Erythroblast (primary cell): ENCODE measurements at places on chromosomes 5 and 9.

GRCh38 chr5:58353992-58354391 lies 105.9 kb downstream of the PLK2 start:
- DNase-seq = no peak

DNA sequence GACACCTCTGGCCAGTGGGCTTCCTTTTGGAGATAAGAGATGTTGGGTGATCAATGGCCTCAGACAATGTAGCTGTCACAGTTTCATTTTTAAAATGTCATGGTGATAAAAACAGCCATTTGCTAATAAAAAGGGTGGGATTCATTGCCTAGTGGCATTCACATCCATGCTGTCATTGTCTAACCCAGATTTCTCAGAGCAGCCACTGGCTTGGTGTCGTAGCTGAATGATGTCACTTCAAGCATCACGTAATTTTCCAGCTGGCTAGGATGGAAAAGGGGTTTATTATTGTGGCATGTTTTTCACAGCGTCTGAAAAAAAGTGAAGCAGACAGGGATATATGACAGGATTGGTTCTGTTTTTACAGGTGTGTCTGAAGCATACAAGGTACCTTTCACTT lies 184.7 kb downstream of the AOPEP start:
- DNase-seq = no peak

DNA sequence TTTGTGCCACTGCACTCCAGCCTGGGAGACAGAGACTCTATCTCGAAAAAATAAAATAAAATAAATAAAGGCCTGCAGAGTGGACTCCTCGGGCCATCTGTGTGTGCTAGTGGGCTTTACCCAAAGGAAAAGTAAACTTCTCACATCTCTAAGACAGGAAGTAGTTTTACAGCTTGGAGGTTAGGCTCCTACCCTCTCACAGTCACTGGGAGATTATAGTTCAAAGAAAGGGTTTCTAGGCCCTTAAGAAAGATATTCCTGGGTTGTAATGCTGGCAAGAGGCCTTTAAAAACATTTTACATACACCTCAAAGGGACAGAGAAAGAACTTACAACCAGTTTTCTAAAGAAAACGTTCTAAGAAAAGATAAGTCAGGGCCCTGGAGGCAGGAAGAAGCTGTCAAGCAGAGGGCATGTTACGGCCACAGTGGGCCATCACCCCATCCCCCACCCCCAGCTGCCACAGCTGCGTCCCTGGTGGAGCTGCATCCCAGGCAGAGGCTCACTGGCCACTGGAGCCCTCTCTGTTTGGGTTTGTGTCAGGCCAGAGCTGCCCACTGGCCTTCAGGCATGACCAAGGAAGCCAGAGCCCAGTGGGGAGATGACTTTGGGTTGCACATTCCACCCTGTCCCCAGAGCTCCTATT lies 78.1 kb upstream of the CDK20 start:
- DNase-seq = no peak

GRCh38 chr5:19685473-19685872 lies 302.5 kb downstream of the CDH18 start:
- DNase-seq = no peak

DNA sequence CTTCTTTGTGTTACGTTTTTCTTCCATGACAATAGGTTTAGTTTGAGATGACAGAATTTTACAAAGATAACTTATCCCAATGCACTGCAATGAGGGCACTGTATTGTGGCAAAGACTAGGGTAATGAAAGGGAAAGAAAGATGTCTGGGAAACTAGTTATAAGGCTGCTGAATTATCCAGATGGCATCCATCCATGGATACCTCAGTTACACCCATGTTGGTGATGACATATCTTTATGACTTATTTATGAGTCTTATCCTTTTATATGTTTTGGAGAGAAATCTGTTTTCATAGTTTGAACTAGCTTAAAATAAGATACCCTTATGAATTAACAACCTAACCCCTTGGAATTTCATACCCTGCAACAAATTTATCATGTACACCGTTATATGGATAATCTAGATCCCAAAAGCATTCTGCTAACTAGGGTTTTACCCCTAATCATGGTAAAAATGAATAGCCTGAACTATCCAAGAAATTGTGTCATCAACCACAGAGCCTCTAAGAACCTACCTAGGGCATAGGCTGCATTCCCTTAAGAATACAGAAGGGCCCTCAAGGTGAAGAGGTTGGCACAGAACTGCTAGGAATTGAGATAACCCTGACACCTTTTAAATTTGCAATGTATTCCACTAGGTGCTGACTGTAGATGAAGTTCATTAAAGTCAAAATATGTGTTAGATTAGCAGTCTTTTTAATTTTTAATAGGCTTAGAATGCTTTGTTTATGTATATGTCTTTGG lies 49.5 kb upstream of the RORB start:
- DNase-seq = no peak

DNA sequence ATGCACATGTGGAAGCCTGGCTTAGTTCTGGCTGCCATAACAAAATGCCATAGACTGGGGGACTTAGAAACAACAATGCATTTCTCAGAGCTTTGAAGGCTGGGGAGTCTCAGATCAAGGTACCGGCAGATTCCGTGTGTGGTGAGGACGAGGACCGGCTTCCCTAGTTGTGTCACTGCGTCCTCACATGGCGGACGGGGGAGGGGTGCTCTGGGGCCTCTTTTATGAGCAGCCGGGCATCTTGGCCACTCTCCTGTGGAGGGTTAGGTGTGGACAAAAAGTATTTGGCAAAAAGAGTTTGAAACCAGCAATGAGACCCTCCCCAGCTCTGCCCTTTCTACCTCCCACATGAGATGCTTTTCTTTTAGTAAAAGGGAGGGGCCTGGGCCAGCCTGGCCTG lies 118.5 kb upstream of the LPCAT1 start:
- DNase-seq = no peak

- no peak for DNase-seq
Observed at GRCh38 chr5:133340002-133340755, 272.2 kb downstream of the FSTL4 start.

DNA sequence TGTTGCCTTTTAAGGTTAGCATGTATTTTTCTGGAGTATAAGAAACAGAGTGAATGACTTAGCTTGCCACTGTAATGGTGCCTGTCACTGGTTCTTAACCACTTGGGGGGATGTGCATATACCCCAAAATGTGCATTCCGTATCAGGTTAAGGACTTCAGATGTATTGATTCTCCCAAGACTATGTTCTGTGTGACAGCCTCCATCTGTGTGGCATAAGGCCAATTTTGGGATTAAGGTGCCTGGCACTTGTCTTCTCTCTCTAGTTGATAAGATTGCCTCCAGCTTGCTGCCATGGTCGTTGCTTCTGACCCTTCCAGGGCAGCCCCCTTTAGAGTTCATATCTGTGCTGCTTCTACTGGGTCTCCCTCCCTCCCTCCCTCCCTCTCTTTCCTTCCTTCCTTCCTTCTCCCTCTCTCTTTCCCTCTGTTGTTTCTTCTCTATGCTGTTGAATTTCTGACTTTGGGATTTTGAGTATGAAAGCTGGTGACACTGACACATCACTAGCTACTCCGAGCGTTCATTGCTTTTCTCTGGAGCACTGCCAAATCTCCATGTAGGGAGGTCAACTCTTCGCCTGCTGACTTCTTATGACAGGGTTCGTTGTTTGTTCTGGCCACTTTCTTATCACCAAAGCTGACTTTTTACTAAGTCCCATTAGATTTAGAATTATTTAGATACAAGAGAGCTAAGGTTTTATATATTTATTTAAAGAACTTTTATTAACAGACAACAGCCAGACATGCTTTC lies 31.0 kb downstream of the TNFAIP8 start:
- peak; percentile 73 for DNase-seq

GRCh38 chr9:30140407-30140806 lies 2244.0 kb upstream of the ACO1 start:
- no peak for DNase-seq

DNA sequence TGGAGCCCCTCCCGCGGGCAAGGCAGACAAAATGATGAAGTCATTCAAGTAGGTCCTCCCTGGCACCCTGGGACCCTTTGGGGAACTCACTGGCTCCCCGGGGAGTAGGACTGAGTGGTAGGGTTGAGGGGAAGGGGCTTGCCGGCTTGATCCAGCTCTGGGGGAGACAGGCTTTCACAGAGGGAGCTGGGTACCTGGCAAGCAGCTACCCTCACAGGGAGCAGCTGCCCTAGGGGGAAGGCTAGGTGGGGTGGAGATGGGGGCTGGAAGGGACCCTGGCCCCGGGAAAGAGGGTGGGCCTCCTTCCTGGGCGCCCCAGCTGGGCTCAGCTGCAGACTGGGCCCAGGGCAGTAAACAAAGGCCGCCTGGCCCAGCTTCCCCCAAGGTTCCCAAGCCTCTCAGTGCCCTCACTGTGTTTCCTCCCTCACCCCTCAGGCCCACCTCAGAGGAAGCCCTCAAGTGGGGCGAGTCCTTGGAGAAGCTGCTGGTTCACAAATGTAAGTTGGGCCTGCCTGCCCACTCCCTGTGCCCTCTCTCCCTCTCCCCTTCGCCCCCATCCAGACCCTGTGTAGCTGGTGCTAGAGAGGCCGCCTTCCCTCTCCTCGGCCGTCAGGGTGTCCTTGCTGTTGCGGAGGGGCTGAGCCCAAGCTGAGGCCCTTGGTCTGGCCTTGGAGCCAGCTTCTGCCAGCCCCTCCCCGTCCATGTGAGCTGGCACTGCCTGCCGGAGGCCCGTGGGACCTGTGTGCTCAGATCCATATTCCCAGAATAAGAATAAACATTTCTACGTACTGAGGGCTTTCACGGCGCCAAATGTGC lies 131.2 kb downstream of the RGS3 start:
- no peak for DNase-seq

DNA sequence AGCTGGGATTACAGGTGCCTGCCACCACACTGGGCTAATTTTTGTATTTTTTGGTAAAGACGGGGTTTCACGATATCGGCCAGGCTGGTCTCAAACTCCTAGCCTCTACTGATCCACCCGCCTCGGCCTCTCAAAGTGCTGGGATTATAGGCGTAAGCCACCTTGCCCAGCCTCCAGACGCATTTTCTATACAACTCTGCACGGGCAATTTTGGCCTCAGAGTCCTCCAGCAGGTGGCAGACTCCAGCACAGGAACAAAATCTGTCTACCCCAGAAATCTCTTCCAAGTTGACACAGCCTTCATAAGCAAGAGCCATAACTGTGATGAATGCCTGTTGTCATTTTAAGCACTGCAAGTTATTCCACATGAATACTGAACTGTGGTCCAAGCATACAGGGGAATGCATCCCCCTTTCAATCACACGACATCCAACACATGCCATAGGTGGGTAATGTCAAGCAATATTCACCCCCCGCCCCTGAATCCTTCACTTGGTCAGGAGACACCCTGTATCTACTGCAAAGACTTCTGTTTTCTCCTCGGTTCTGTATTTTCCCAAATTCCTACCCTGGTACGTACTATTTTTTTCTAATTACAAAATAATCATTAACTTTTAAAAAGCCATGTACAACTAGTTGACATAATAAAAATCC lies 50.8 kb downstream of the ALDH7A1 start:
- DNase-seq = peak; percentile 21

DNA sequence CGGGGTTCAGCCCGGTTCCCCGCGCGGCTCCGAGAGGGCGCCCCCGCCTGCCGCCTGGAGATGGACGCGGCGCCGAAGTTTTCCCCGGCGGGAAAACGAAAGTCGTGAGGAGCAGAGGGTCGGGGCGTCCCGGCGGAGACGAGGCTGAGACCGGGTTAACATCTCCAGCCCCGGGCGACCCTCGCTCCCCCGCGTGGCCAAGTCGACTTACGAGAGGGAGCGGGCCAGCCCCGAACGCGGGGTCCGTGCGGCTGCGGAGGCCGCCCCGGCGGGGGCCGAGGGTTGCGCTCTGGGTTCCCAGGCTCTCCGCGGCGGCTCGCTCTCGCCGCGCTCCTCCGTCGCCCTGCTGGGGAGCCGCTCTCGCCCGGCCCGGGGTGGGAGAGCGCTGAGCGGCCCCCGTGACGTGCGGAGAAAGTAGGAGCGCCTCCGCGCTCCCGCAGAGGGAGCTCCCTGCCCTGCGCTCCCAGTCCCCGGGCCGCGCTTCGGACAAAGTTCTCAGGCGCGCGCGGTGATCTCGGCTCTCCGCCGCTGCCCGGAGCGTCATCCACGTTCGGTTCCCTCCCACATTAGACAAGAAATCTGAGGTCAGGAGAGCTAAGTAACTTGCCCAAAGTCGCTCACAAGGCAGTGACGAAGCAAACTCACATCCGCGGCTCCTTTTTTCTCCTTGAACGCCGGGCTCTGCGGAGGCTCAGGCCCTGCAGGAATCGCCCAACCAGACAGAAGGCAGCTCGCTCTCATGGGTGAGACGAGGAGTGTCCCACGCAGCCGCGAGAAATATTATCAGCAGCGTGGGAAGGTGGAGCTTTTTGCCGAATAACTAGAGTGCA lies 1.2 kb upstream of the GCNT4 start:
- DNase-seq = peak; percentile 78

DNA sequence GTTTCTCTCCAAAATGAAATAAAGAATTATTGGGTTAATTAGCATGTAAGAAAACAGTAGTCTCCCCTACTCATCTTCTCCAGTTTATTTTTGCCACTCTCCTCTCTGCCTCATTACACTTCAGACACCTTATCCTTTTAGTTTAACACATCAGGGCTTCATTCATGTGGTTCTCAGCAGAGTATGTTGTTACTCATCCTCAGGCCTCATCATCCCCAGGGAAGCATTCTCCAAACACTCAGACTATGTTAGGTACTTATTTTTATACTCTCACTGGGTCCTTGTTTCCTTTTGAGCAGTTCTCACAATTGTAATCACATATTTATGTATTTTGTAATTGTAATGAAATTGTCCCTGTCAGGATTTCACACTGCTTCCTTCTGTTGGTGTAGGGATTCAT lies 470.5 kb downstream of the PDE4D start:
- DNase-seq = no peak

DNA sequence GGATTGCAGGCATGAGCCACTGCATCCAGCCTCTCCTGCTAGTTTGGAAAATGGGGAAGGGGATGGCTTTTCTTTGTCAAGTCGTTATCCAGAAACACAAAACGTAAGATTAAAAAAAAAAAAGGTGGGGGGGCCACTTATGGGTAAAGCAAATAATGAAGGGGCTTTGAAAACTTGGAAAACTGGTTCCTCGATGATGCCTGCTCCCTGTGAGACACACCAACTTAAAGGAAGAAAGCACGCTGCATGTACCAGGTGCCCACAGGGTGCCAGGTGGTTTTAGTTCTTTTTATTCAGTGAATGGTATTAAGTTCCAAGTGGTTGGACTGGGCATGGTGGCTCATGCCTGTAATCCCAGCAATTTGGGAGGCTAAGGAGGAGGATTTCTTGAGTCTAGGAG lies 170.1 kb downstream of the GOLPH3 start:
- DNase-seq = no peak

GRCh38 chr5:22678886-22679285 lies 174.3 kb downstream of the CDH12 start:
- DNase-seq = no peak

DNA sequence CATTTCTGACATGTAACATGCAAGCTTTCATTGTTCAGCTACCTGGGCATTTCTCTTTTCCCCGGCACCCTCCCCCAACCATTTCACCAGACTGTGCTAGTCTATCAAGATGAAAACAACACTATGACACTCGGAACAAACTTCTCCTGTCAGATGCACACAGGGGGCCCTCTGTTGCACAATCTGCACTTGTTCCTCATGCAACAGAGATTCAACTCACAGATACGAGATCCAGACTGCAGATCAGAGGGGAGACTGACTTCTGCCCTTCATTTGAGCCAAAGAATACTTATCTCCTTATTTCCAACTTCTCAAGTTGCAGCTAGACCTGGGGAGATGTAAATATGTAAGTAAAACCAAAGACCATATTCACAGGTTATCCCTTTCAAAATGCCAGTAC lies 15.7 kb upstream of the FST start:
- no peak for DNase-seq
